ENCODE measurements at places on chromosomes 3 and 15.

DNA sequence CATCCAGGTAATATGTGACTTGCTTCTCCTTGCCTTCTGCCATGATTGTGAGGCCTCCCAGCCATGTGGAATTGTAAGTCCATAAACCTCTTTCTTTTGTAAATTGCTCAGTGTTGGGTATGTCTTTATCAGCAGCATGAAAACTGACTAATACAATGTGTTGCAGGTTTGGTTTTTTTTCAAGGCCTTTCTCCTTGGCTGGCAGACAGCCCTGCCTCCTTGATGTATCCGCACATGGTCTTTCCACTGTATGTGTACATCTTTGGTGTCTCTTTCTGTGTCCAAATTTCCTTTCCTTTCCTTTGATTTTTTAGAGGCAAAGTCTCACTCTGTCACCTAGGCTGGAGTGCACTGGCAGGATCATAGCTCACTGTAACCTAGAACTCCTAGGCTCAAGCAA, 260.1 kb downstream of the TUSC7 start:
- no peak for DNase-seq

- DNase-seq = no peak
These were observed 6.3 kb upstream of the FSIP1 start for GRCh38 chr15:39788800-39789565.

- DNase-seq = no peak
These were observed 127.5 kb downstream of the CHST2 start for GRCh38 chr3:143247073-143247472.

DNA sequence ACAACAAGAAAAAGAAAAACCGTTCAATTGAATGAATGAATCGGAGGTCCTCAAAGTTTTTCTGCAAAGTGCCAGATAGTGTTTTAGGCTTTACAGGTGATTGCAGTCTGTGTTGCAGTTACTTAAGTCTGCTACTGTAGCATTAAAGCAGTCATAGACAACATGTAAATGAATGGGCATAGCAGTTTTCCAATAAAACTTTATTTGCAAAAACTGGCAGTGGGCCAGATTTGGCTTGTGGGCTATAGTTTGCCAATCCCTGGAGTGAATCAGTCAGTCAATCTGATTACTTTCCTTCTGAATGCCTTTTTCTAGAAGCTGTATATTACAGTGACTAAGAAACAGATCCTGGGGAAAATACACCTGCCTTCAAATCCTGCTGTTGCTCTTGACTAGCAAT, 242.6 kb downstream of the LRTM1 start:
- DNase-seq = no peak

DNA sequence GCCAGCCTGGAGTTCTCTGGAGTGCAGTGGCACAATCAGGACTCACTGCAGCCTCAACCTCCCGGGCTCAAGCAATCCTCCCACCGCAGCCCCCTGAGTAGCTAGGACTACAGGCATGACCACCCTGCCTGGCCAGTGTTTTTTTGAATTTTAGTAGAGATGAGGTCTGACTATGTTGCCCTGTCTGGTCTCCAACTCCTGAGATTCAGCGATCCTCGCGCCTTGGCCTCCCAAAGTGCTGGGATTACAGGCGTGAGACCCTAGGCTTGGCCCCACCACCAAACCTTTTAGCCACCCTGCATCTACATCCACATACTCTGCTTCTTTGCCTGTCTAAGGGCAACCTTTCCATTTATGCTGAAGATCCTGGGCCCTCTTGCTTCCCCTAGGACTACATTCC, 4.4 kb downstream of the NUSAP1 start:
- DNase-seq = no peak

- DNase-seq = no peak
These were observed 28.8 kb downstream of the PSTPIP1 start for GRCh38 chr15:77023576-77024272.

GRCh38 chr3:76198086-76198485, 412.7 kb upstream of the ZNF717 start:
- DNase-seq = no peak

GRCh38 chr3:36904641-36905040, 40.2 kb downstream of the TRANK1 start:
- DNase-seq = no peak
